ENCODE measurements at places on chromosomes 7 and 10. TPM values are rescaled to one million over a fixed set of nuclear protein-coding genes. Genes with fewer than 3 reads are reported as not detected.

Gene PPIF
- 128 TPM for total RNA-seq

Gene LEP
- not detected for total RNA-seq

Gene CARD11
- 2.5 TPM for total RNA-seq

Gene FOXL3
- not detected for total RNA-seq

Gene CYP2C19
- not detected for total RNA-seq

Gene HOXA4
- 2.3 TPM for total RNA-seq

Gene CDNF
- total RNA-seq: 1.3 TPM

Gene LBX1
- total RNA-seq: not detected

Gene FFAR4
- total RNA-seq: 0.08 TPM

Gene ACHE
- 3.0 TPM for total RNA-seq

Gene SH2D4B
- not detected for total RNA-seq

Gene PVRIG
- not detected for total RNA-seq

Gene YAE1
- 24.5 TPM for total RNA-seq

Gene MEST
- total RNA-seq: 36.3 TPM

Gene ASB10
- total RNA-seq: not detected

Gene DPYSL4
- 19.7 TPM for total RNA-seq

Gene NEUROD6
- total RNA-seq: not detected

Gene PARD3
- total RNA-seq: 57.2 TPM

Gene ASIC3
- total RNA-seq: 6.0 TPM

Gene TRIM56
- total RNA-seq: 15.6 TPM

Gene CLEC2L
- total RNA-seq: 0.09 TPM

Gene TAC1
- total RNA-seq: not detected

Gene RELN
- total RNA-seq: not detected

Gene TMEM236
- 0.06 TPM for total RNA-seq

Gene LGI1
- not detected for total RNA-seq

Gene THSD7A
- total RNA-seq: 2.4 TPM

Gene GSTO2
- total RNA-seq: 2.4 TPM

Gene R3HCC1L
- total RNA-seq: 13.6 TPM

Gene H2BK1
- total RNA-seq: not detected

Gene ANXA8L1
- 127 TPM for total RNA-seq

Gene HIPK2
- 34.5 TPM for total RNA-seq
